ENCODE measurements at places on chromosomes 6 and 20.

- peaks cover 26% of the 10 kb centered on the region for H3K4me1 ChIP-seq
- no peak for DNase-seq
- peak overlapping the region; percentile 89 for H3K4me3 ChIP-seq
- H3K36me3 ChIP-seq: peaks cover 15% of the 10 kb centered on the region
- peak overlapping the region; percentile 97 for H3K27ac ChIP-seq
Measured at GRCh38 chr20:21301940-21302663, 1.0 kb upstream of the XRN2 start.

- H3K4me1 ChIP-seq: no peaks in the 10 kb centered on the region
- DNase-seq: no peak
- H3K4me3 ChIP-seq: no peak overlapping the region
- H3K27me3 ChIP-seq: peaks cover 59% of the 10 kb centered on the region
- H3K27ac ChIP-seq: no peak overlapping the region
Measured at GRCh38 chr6:156582509-156582992, 194.6 kb upstream of the ARID1B start.

DNA sequence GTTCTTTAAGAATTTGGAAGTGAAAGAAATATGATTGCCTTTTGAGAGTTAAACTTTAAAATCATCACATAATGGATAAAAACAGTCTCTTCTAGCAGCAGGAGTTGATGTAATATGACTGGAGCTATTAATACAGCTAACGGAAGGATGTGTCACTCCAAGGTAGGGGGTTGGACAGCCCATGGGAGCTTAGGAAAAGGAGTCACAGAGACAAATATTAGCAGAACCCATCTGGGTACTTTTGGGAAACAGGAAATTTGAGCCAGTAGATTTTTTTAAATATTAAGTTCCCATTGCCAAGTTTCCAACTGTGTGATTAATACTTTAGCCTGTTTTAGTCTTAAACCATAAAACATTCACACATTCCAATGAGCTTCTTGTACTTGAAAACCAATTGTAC lies 164.7 kb upstream of the RIMS1 start:
- no peaks in the 10 kb centered on the region for H3K36me3 ChIP-seq
- H3K4me3 ChIP-seq: no peak overlapping the region
- H3K4me1 ChIP-seq: no peaks in the 10 kb centered on the region
- H3K27me3 ChIP-seq: no peaks in the 10 kb centered on the region
- no peak overlapping the region for H3K27ac ChIP-seq

DNA sequence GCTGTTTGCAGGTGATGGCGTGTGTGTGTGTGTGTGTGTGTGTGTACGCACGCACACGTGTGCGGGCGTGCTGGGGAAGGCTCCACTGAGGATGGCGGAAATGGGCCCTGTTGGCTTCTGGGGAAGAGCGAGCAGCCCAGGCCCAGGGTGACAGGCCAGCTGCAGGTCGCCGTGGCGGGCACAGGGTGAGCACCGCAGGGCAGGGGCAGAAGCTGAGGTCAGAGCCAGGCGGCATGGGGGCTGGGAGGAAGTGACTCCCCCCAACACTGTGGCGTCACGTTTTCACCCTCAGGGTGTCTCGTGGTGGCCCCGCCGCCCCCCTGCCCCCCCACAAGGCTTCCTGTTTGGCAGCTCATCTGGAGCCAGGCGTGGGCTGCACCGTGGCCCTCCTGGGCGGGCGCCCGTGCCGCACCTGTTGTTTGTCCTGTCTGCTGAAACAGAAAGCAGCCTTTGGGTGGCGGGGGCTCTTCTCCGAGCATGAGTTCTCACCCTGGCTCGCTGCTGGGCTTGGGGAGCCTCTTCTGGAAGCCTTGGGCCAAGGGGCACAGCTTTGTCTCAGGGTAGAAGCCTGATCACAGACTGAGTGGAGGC lies 7.1 kb downstream of the RBM38 start:
- H3K27me3 ChIP-seq: no peaks in the 10 kb centered on the region
- peaks cover 67% of the 10 kb centered on the region for H3K4me1 ChIP-seq
- DNase-seq: peak; percentile 87
- peaks cover 91% of the 10 kb centered on the region for H3K36me3 ChIP-seq
- peak overlapping the region; percentile 72 for H3K4me3 ChIP-seq

GRCh38 chr6:111795558-111795957 lies 77.7 kb downstream of the FYN start:
- peaks cover 24% of the 10 kb centered on the region for H3K36me3 ChIP-seq
- no peak overlapping the region for H3K4me3 ChIP-seq
- DNase-seq: no peak
- peaks cover 65% of the 10 kb centered on the region for H3K4me1 ChIP-seq
- H3K27ac ChIP-seq: no peak overlapping the region

All from central memory CD8-positive, alpha-beta T cell (primary cell).